Sigmoid colon (tissue), 7 donors: ENCODE measurements at places on chromosomes 3 and 15. TPM values are rescaled to one million over a fixed set of nuclear protein-coding genes. Genes with fewer than 3 reads are reported as not detected.

Gene CMTM8
- 0.49 TPM for total RNA-seq

Gene IL17RB
- 1.2 TPM for total RNA-seq

Gene TPRG1
- total RNA-seq, result 5.9 TPM

Gene TTLL13
- total RNA-seq, result not detected

Gene CCK
- total RNA-seq, result 6.9 TPM

Gene CHCHD4
- 33.1 TPM for total RNA-seq

Gene CCR3
- total RNA-seq, result not detected

Gene CCR9
- total RNA-seq, result not detected

Gene MUC20
- 11.0 TPM for total RNA-seq

Gene STAB1
- 120 TPM for total RNA-seq

GRCh38 chr3:117603097-117603496 is 893.5 kb downstream of the TUSC7 start:
- H3K36me3 ChIP-seq, result no peaks in the 10 kb centered on the region
- no peak overlapping the region for H3K27ac ChIP-seq
- H3K27me3 ChIP-seq, result no peaks in the 10 kb centered on the region
- no peak overlapping the region for H3K4me3 ChIP-seq
- DNase-seq, result no peak
- peaks cover 8% of the 10 kb centered on the region for H3K4me1 ChIP-seq

DNA sequence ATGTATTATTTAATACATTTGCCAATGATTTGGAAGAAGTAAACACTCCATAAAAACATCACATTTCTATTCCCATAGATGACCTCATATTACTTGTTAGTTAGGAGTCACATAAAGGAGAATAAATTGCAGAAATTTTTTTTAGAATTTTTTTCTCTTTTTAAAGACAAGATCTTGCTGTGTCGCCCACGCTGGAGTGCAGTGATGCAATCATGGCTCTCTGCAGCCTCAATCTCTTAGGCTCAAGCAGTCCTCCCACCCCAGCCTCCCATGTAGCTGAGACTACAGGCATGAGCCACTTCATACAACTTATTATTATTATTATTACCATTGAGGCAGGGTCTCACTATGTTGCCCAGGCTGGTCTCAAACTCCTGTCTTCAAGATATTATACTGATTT is 12.3 kb upstream of the USP8 start:
- DNase-seq, result no peak
- no peaks in the 10 kb centered on the region for H3K36me3 ChIP-seq
- no peak overlapping the region for H3K4me3 ChIP-seq
- H3K27me3 ChIP-seq, result no peaks in the 10 kb centered on the region
- no peaks in the 10 kb centered on the region for H3K4me1 ChIP-seq
- H3K27ac ChIP-seq, result no peak overlapping the region

DNA sequence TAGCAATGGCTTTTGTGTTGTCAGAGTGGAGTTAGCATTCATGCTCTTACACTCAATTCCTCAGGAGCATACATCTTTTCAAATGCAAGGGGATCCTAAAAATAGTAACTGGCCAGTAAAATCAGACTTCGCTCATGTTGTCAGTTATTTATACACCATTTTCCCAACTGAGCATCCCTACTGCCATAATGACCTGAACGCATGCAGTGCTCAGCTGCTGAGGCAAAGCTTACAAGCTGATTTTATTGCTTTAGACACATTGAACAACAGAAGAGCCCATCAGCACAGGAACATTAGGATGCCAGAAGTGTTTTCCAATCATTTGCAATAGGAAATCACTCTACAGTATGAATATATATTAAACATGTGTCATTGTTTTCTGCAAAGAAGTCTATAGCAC is 689.7 kb upstream of the BCHE start:
- H3K36me3 ChIP-seq, result no peaks in the 10 kb centered on the region
- no peak for DNase-seq
- peaks cover 6% of the 10 kb centered on the region for H3K4me1 ChIP-seq
- no peak overlapping the region for H3K27ac ChIP-seq

DNA sequence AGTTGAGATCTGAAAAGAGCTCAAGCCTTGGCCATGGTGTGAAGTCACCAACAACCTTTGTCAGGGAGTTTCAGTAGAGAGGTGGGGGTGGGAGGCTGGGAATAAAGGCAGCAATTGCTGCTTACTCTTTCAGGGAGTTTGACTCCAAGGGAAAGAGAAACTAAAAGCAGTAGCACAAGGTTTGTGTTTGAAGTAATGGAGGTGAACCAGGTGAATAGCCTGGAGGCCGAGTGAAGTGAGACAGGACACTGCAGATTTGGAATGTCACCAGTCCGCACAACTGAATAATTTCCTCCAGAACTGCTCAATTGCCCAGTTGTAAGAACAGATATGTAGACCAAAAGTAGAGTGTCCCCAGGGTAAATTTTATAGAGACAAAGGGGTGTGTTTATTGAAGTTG is 44.1 kb downstream of the CD86 start:
- DNase-seq, result no peak
- H3K27ac ChIP-seq, result no peak overlapping the region
- H3K36me3 ChIP-seq, result no peaks in the 10 kb centered on the region

- H3K27me3 ChIP-seq, result no peaks in the 10 kb centered on the region
- no peak overlapping the region for H3K27ac ChIP-seq
- no peak for DNase-seq
- peaks cover 11% of the 10 kb centered on the region for H3K36me3 ChIP-seq
- no peaks in the 10 kb centered on the region for H3K4me1 ChIP-seq
Observed at GRCh38 chr3:38519651-38520050, 23.5 kb downstream of the EXOG start.

DNA sequence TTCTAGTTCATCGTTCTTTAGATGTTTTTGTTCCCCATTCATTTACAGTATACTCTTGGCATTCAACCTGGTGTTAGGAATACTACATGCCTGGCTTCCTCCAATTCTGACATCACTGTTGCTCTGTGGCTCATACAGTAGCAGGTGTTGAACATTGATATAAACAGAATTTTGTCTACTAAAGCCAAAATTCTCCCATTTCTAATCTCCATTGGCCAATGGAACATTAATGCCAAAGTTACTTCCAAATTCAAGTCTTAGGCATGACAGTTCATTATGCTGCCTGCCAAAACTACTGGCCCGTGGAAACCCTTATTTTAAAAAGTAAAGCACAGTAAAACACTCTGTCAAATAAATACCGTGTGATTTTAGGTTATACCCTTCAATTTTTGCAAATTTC is 368.0 kb downstream of the NAALADL2 start:
- no peaks in the 10 kb centered on the region for H3K36me3 ChIP-seq

GRCh38 chr15:69908590-69909420 is 188.9 kb downstream of the TLE3 start:
- no peak overlapping the region for H3K4me3 ChIP-seq
- no peaks in the 10 kb centered on the region for H3K27me3 ChIP-seq

DNA sequence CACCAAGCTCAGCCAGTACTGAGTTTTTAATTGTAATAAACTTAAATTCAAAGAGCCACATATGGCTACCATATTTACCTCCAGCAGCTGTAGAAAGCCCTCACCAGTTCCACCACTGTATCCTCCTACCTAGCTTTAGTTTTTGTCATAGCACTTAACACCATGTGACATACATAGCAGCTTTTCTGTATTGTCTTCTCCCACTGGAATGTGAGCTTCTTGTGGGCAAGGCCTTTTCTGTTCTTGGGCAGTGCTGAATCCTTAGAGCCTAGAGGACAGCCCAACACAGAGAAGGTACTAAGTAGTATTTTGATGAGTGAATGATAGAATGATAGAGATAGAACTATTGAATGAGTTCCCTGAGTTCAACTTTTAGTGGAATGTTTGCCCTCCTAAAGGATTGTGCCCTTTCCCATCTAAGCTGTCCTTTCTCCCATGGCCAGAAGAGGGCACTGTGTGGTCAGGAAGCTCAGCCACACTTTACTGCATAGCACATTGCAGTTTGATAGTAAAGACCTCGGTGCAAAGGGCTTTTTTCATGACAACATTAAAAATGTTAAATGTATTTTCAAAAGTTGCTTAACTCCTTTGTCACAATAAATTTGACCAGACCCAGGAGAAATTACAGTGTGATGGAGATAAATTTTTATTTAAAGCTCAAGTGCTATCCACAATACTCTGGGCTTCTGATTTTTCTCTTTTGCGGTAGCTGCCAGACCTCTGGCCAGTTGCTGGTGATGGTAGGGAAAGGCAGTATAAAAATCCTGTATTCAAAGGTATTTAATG is 115.8 kb downstream of the GHSR start:
- peak overlapping the region; percentile 33 for H3K27ac ChIP-seq
- DNase-seq, result peak; percentile 80
- H3K4me3 ChIP-seq, result no peak overlapping the region
- no peaks in the 10 kb centered on the region for H3K27me3 ChIP-seq
- H3K36me3 ChIP-seq, result peaks cover 28% of the 10 kb centered on the region

DNA sequence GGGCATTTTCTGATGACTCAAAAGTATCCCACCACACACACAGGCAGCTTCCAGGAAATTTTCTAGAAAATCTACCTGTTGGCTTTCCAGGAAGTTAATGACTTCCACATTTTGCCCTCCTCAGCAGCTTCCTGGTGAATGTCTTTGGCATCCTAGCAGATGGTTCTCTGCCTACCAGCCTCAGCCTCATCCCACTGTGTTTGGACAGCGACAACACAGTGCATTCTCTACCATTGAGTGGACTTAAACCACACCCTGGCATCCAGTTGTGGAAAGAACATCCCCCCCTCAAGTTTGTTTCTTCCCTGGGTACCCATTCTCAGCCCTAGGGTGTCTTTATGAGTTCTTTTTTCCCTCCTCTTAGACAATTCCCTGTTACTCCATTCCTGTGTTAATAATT is 50.8 kb upstream of the GADL1 start:
- H3K4me1 ChIP-seq, result no peaks in the 10 kb centered on the region
- no peak for DNase-seq
- H3K27me3 ChIP-seq, result no peaks in the 10 kb centered on the region
- H3K36me3 ChIP-seq, result no peaks in the 10 kb centered on the region
- H3K4me3 ChIP-seq, result no peak overlapping the region

GRCh38 chr15:81334768-81335435 is 11.0 kb upstream of the STARD5 start:
- H3K4me3 ChIP-seq, result no peak overlapping the region
- H3K4me1 ChIP-seq, result peaks cover 28% of the 10 kb centered on the region
- H3K36me3 ChIP-seq, result no peaks in the 10 kb centered on the region
- H3K27me3 ChIP-seq, result no peaks in the 10 kb centered on the region
- DNase-seq, result no peak
- H3K27ac ChIP-seq, result no peak overlapping the region

DNA sequence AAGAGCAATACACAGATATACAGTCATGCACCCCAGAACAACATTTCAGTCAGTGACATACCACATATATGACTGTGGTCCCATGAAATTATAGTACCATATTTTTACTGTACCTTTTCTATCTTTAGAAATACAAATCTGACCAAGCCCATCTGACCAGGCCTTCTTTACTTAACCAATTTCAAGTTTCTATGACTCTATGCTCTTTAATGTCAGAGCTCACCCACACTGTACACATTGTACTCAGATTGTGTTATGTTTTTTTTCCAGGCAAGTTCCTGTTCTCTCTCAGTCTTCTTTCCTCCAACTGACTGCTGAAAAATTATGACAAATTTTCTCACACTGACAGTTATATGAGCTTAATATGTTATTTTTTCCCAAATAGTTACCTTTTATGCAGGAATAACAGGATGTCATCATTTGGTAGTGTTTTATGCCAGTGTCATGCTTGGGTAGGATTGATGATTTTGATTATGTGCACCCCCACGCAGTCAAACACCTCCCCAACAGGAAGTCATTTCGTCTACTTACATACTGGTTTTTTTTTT is 8.0 kb upstream of the CBLB start:
- no peak overlapping the region for H3K27ac ChIP-seq
- DNase-seq, result no peak
- H3K36me3 ChIP-seq, result no peaks in the 10 kb centered on the region
- H3K27me3 ChIP-seq, result no peaks in the 10 kb centered on the region
- no peaks in the 10 kb centered on the region for H3K4me1 ChIP-seq
- H3K4me3 ChIP-seq, result no peak overlapping the region

- no peaks in the 10 kb centered on the region for H3K4me1 ChIP-seq
- no peaks in the 10 kb centered on the region for H3K27me3 ChIP-seq
- no peaks in the 10 kb centered on the region for H3K36me3 ChIP-seq
- H3K27ac ChIP-seq, result no peak overlapping the region
- H3K4me3 ChIP-seq, result no peak overlapping the region
- DNase-seq, result no peak
Observed at GRCh38 chr15:64343841-64344240, 12.1 kb downstream of the CSNK1G1 start.

- H3K4me1 ChIP-seq, result peaks cover 7% of the 10 kb centered on the region
- no peak overlapping the region for H3K4me3 ChIP-seq
- no peaks in the 10 kb centered on the region for H3K27me3 ChIP-seq
- no peaks in the 10 kb centered on the region for H3K36me3 ChIP-seq
Observed at GRCh38 chr3:15527031-15527459, 5.5 kb upstream of the COLQ start.

DNA sequence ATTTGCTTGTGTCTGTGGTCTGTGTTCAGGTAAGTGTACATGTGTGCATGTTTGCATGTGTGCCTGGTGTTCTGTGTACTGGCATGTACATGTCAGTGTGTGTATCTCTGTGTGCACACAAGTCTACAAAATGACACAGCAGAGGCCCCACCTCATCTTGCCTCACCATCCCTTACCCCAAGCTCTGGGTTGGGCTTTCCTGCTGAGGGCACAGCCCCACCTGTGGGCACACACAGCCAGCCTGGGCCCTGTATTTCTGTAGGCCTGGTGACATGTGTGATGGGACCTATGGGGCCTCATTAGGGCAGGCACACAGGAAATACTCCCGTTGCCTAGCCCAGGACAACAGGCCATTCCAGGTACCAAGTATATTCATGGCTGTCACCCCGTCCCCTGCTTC is 13.5 kb downstream of the VIPR1 start:
- no peak overlapping the region for H3K27ac ChIP-seq
- no peaks in the 10 kb centered on the region for H3K36me3 ChIP-seq
- no peaks in the 10 kb centered on the region for H3K27me3 ChIP-seq
- no peak for DNase-seq

DNA sequence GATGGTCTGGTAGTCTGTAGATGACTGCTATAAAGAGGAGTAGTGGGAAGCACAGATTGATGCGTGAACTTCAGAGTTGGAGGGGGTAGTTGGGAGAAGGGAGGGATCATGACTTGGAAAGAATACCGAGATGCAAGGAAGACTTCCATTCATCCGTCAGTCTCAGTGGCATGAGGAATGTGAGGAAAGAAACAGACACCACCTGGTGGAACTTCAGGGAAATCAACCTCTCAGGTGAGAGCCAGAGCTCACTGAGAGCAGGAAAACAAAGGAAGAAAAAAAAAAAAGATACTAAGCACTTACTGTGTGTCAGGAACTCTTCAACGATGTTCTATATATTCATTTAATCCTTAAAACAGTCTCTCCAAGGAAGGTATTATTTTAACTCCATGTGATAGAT is 172.4 kb downstream of the OXSM start:
- H3K27me3 ChIP-seq, result no peaks in the 10 kb centered on the region
- no peak overlapping the region for H3K4me3 ChIP-seq
- DNase-seq, result no peak
- H3K27ac ChIP-seq, result no peak overlapping the region

GRCh38 chr15:57677204-57677603 is 29.3 kb upstream of the POLR2M start:
- H3K4me3 ChIP-seq, result no peak overlapping the region
- H3K4me1 ChIP-seq, result no peaks in the 10 kb centered on the region
- H3K27me3 ChIP-seq, result no peaks in the 10 kb centered on the region
- no peak for DNase-seq
- peaks cover 6% of the 10 kb centered on the region for H3K36me3 ChIP-seq
- no peak overlapping the region for H3K27ac ChIP-seq
